ENCODE measurements at places on chromosomes 12 and 14.

- no peak for DNase-seq
Observed at GRCh38 chr12:1797011-1797901, 23.1 kb upstream of the LRTM2 start.

DNA sequence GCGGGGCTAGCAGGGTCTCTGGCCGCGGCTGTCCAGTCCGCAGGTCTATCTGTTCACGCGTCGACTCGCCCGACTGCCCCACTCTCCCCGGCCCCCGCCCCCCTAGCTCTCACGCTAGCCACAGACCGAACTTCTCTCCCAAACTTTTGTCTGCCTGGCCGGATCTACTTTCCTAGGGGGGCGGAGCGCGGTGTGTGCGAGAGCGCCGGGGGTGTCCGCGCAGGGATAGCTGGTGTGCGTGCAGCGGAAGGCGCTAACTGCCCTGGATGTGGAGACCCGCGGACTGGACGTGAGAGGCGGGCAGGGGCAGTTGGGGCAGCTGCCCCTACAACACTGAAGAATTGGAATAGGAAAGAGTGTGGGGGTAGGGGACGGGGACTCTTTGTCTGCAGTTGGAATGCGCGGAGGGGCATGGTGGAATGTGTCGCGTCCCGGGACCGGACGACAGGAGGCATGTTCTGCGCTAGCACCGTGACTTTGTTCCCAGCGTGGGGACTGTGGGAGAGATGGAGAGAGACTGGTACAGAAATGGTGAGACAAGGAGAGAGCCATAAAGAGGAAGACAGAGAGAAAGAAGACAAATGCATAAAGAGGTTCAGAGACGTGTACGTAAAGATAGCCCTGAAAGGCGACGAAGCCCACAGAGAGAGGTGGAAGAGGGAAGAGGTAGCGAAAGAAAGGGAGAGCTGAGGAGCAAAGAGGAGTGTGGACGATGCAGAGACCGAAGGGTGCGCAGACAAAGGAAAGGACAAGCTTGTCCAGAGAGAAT lies at the start of gene AJUBA:
Gene AJUBA, minus strand, starts transcription at position 75 of the 769 bp plus-strand sequence. CDS start 285 bp downstream, outside the sequence.
- DNase-seq = peak; percentile 37

DNA sequence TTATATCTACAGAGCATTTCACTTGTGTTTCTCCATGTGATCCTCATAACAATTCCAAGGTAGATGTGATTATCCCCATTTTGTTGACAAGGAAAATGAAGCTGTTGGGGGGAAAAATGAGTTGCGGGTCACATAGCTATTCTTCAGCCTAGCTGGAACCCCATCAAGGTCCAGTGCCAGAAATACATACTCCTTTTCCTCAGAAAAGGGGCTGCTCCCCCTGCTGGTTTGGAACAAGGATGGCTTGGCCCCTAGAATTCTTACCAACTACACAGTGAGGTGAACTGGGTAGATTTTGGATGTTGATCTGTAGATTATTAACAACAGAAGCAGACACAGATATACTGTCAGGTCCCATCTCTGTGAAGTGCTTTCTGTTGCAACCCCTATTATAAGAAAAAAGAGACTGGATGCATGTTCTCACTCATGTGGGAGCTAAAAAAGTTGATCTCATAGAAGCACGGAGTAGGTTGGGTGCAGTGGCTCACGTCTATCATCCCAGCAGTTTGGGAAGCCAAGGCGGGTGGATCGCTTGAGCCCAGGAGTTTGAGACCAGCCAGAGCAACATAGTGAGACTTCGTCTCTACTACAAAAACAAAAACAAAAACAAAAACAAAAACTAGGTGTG lies 8.9 kb downstream of the IKZF4 start:
- no peak for DNase-seq

GRCh38 chr12:132374612-132375445 lies 45.4 kb upstream of the GALNT9 start:
- DNase-seq = no peak

GRCh38 chr12:49603721-49604120 lies 1.7 kb downstream of the FAM186B start:
- no peak for DNase-seq

- no peak for DNase-seq
Observed at GRCh38 chr12:31729705-31730104, 884 bp upstream of the AMN1 start.

DNA sequence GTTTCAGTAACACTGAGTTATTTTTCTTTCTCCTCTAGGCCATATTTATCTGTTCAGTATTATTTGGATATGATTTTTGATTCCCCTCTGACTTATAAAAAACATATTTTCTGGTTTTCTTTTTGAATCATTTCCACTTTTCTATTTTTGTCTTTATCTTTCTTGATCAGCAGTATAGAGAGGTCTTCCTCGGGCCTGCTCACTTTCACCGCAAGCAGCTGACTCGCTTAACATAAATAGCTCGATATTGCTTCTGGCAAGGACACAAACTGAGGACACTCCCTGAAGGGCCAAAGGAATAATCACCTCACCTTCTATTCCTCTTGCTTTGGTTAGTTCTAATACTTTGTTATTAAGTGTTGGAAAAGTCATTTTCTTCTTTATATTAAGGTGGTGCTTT lies 25.8 kb upstream of the TRHDE start:
- DNase-seq = no peak

DNA sequence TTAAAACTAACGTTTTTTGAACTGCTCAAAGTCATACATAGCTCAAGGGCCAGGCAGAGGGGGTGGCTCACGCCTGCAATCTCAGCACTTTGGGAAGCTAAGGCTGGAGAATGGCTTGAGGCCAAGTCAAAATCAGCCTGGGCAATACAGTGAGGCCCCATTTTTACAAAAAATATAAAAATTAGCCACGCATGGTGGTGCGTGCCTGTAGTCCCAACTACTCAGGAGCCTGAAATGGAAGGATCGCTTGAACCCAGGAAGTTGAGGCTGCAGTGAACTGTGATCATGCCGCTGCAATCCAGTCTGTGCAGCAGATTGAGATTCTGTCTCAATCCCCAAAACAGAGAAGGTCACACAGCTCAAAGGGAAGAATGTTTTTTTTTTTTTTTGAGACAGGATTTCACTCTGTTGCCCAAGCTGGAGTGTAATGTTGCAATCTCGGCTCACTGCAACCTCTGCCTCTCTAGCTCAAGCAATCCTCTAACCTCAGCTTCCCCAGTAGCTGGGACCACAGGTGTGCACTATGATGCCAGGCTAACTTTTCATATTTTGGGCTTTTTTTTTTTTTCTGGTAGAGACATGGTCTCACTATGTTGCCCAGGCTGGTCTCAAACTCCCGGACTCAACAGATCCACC lies 2.9 kb downstream of the RBM23 start:
- DNase-seq = no peak

- DNase-seq = no peak
Observed at GRCh38 chr14:68191567-68192321, 372.2 kb downstream of the RAD51B start.

GRCh38 chr12:80837342-80837978 lies 100.3 kb downstream of the LIN7A start:
- DNase-seq = no peak

DNA sequence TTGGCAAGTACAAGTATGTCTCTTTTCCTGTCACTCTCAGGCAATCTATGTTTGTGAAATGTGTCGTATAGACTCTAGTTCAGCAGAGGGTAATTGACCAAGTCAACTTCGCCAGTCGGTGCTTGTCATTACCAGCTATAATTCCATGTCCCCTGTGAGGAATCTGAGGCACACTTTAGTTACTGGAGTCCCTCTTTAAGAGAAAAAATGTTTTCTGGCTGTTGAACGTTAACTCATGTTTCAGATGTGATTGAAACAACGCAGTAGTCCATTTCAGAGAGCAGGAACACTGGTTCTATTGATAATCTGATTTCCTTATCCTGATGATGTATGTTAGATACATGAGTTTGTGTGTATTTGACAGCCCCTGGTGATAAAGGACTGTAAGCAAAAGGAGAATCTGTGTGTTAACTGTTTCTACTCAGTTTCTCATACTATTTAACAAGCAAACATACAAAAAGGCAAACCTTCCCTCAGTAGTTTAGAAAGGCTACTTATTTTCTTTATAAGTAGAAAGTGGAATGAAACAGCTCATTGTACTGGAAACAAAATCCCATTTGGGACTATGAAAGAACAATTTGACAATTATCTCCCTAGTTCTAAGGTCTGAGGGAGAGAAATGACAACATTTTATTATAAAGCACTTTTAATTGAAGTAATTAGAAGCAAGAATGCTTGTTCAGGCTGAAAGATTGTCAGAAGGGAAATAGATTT lies 161.1 kb upstream of the TRHDE start:
- no peak for DNase-seq

DNA sequence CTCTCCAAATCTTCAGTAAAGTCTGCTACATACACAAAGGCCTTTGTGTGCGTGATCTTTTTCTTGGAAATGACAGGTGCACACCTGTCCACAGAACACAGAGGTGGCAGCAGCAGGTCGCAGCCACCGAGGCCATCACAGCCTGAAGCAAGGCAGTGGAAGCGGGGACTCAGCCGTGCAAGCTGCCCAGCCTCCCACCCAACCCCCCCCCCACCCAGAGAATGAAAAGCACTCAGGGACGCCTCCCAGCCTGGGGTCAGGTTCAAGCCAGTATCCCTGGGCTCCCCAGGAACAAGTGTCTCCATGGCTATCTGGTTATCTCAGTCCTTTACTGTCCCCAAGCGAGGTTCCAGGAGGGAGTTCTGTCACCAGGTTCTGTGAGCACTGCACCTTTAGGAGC lies 31.2 kb upstream of the TSPAN9 start:
- DNase-seq = no peak

GRCh38 chr12:89538897-89539296 lies 13.1 kb upstream of the POC1B start:
- no peak for DNase-seq

DNA sequence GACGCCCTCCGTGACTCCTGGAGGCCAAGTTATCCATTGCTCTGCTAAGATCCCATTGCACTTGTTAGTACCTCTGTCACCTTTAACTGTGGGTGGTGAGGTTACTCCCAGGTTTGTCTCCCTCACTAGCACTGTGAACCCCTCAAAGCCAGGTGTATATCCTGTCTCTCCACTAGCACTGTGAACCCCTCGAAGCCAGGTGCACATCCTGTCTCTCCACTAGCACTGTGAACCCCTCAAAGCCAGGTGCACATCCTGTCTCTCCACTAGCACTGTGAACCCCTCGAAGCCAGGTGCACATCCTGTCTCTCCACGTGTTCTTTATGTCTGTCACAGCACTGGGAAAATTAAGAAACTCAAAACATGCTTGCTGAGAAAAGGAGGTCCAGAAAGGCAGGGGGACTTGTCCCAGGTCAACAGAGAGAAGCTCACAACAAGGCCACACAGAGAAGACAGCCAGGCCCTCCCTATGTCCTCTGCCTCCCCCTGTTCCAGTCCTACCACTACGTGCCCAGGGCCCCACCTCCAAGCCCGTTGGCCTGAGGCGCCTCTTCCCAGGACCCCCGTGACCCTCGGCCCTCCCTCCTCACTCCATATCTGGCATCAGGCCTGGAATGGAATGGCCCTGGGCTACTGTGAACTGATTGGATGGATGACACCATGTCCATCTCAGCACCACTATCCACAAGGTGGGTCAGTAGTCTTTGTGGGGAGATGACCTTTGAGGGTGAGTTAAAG lies 26.4 kb upstream of the FKBP4 start:
- DNase-seq = no peak

DNA sequence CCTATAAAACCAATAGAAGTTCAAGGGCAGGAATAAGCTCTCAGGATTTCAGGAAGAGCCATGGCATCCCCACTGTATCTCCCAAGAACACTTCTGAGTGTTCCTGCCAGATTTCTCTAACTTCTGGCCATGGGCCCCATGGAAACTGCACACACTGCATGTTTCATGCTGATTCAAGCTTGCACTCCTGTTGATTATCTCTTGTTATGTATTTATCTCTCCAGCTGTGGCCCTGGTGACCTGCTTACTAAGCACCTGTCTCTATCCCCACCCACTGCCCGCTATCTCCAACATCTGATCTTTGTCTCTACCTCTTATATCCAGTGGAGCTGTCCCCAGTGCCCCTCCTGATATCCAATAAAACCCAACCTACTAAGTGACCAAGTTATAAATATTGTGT lies 285.3 kb downstream of the PDZRN4 start:
- DNase-seq = no peak

GRCh38 chr12:48329199-48329939 lies 21.4 kb downstream of the ZNF641 start:
- no peak for DNase-seq

DNA sequence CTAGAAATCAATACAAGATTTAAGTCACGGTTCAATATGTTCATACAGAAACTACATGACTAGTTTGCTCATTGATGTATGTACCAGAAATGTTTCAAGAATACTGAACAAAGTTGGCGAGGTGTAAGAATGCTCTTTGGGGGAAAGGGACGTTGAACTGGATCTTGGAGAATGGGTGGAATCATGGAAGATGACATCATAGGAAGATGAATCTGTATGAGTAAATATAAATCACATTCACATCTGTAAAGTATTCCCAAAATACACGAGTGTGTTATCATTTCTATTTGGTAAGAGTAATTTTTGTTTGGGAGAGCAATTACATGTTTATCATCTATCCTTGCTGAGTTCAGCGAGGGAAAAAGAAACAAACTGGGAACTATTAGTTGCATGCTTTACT lies 162.2 kb upstream of the TMTC1 start:
- no peak for DNase-seq

DNA sequence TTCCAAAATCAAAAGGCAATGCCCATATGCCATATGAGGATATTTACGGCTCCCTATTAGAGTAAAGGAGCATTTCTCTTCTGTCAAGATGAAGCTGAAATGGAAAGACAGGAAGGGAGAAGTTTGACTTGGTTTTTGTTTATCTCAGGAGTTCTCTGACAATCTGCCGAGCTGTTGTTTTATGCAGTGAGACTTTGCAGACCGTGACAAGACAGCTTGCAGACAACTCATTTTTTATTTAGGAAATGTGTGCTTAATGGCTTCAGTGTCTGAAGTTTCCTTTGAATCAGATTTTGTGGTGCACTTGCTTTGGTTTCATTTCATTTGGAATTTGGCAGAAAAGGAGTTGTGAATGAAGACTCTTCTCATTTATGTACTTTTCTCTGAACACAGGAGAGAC lies 145.4 kb downstream of the C12orf50 start:
- no peak for DNase-seq

GRCh38 chr12:78636231-78636855 lies 228.2 kb upstream of the SYT1 start:
- no peak for DNase-seq

DNA sequence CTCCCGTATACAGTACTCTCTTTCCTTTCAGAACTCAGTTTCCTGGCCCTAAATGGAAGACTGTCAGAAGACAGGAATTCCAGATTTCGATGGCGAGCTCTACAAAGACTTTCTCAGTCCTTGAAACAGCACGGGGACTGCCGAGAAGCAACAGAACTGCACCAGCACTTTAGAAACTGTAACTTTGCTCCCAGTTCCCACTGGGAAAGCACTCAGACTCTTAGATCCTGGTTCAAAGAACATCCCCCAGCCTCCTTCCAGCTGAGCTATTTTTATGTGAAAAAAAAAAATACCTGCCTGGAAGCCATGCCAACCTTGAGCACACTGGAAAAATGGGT lies 1.8 kb downstream of the PXN start:
- DNase-seq = no peak

- no peak for DNase-seq
Observed at GRCh38 chr14:50910495-50911420, 33.5 kb downstream of the PYGL start.

Measured in esophagus squamous epithelium (tissue), 5 donors.